ENCODE measurements at places on chromosomes 7 and 10. TPM values are rescaled to one million over a fixed set of nuclear protein-coding genes. Genes with fewer than 3 reads are reported as not detected.

The NACAD gene
- total RNA-seq: 1.6 TPM

The PON3 gene
- 4.0 TPM for total RNA-seq

The UPK3BL1 gene
- 22.5 TPM for total RNA-seq

The FBXO24 gene
- 0.12 TPM for total RNA-seq

The SFTPA1 gene
- total RNA-seq: not detected

The TES gene
- 50.5 TPM for total RNA-seq

The IKZF1 gene
- not detected for total RNA-seq

The ZNF467 gene
- 14.0 TPM for total RNA-seq

The HTR5A gene
- total RNA-seq: not detected

All from pericardium fibroblast (primary cell).